ENCODE measurements at places on chromosomes 1 and 21.

DNA sequence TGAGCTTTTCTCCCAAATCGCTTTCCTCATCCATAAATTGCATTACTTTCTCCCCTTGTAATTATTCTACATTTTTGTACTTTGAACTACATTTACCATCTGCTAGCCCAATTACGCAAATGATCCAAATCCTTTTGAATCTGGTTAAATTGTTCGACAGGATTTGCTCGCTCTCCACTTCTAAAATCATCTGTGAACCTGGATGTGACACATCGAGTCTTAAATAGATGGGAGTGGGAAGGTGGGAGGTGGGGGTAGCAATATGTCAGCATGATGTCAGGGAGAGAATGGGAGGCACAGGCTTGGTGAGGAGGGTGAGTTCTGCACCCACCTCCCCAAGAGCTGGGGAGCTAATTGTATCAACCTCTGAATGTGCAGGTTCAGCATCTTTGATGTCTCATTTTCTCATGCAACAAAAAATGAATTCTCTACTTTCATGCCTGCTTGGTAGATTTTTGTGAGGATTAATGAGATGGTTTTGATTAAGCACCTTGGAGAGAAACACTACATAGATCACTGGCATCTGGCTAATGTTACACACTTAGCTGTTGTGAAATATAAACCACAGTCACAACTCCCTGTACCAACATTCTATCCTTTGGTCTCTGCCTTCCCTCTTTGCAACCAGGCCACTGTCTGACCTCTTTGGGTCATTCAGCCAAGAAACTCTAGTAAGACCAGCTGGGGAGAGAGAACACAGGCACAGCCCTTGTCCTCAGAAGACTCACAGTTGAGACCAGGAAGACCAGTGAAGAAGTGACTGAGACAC, 165.1 kb downstream of the DAB1 start:
- DNase-seq: no peak

- no peak for DNase-seq
Measured at GRCh38 chr1:229596925-229597699, 28.8 kb downstream of the TAF5L start.

DNA sequence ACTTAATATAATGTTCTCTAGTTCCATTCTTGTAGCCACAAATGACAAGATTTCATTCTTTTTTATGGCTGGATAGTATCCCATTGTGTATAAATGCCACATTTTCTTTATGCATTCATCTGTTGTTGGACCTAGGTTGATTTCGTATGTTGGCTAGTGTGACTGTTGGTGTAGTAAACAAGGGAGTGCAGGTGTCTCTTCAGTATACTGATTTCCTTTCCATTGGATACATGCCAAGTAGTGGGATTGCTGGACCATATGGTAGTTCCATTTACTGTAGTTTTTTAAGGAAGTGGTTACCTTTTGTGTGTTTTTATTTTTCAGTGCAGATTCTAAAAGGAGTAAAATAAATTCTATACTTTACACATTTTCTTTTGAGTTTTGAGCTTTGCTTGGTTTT, 5.7 kb downstream of the PARK7 start:
- no peak for DNase-seq

DNA sequence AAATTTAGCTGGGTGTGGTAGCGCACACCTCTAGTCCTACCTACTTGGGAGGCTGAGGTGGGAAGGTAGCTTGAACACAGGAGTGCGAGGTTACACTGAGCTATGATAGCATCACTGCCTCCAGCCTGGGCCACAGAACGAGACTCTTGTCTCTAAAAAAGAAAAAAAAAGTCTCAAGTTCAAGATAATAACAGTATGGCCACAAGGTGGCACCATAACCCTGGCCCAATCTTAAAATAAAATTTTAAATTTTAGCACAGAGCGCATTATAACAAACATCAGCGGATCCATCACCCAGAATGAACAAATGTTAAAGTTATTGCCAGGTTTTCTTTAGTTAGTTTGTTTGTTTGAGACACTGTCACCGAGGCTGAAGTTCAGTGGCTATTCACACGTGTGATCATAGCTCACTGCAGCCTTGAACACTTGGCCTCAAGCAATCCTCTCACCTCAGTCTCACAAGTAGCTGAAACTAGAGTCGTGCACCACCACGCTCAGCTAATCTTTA, 2.9 kb upstream of the HTR6 start:
- no peak for DNase-seq

DNA sequence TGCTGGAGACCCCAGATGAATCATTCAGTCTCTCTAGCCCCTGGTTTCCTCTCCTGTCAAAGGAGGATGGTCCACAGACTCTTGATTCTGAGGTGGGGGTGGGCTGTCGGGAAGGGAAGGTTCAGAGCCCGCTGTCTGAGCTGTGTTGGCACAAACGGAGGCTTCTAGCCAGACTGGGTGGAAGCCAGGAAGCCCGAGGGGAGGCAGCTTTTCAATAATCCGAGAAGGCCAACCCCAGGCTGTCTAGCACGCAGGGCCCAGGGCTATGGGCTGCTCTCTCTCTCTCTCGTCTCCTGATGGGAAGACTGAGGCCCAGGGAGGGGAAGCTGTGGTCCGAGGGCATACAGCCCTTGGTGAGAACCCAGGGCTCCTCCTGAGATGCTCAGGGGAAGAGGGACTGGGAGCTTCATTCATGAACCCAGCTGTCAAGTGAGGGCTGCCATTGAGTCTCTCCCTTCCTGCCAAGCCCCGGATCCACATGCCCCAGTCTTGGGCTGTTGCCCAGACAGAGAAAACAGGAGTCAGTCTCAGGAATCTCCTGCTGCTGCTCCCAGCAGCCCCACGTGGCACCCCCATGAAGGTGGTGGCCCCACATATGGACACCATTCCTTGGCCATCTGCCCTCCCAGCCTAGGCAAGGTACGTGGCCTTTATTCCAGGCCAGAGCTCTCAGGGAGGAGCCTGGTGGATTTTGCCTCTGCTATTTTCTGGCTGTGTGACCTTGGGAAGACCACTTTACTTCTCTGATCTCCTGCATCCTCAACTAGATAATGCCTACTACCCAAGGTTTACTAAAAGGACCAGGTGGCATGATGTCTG, 44.4 kb downstream of the RAP1GAP start:
- DNase-seq: no peak

- DNase-seq: no peak
Measured at GRCh38 chr21:33802481-33802880, 113.1 kb downstream of the ATP5PO start.

- DNase-seq: no peak
Measured at GRCh38 chr1:206012086-206012859, 9.1 kb upstream of the RAB7B start.

DNA sequence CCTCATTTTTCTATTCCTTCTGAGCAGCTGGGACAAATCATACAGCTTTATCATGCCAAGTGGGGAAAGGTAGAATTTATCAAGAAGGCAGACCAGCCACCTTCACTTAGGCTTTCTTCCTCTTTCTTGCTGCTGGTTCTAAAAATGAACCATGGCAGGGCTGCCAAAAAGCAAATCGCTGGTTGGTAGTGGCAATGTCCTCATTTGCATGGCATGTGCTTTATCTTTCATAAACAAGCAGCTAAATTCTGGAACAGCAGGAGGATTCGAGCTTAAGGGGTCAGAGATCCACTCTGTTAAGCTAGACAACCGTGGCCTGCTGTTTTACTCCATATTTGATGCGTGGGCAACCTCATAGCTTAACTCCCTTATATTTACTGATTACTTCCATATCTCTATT, 91.3 kb downstream of the RPE65 start:
- no peak for DNase-seq

DNA sequence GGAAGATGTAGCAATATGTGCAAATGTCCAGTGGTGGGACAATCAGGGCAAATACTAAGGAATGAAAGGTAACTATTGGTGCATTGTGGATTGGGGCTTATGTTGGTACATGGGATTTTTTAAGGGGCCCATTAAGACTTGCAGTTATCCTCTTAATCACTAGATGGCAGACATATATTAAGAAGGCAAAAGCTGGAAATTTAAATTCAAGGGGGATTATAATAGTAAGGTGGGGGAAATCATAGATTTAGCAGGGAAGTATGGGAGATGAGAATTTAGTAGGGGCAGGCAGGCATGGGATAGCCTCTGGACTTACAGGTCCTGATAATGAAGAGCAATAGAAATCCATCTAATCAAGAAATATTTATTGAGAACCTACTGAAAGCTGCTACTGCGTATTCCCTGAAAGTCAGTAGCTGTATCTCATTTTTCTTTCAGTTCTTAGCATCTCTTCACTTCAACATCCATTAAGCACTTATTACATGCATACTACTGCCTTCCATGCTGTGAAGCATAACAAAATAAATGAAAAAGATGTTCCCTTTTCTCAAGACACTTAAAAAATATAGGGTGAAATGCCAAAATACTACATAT, 251.8 kb downstream of the CRB1 start:
- DNase-seq: no peak

DNA sequence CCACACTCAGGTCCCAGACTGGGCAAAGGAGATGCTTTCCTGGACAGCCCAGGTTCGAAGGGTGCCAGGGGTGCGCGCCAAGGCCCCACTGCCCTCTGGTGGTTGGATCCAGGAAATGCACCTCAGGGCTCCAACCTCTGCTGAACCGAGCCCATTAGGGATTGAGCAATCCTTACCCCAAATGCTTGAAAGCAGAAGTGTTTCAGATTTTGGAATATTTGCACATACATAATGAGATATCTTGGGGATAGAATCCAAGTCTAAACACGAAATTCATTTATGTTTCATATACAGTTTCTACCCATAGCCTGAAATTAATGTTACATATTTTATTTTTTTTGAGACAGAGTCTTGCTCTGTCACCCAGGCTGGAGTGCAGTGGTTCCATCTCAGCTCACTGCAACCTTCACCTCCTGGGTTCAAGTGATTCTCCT, 57.4 kb downstream of the SLC9A1 start:
- DNase-seq: no peak

- DNase-seq: no peak
Measured at GRCh38 chr1:7960867-7961215, 670 bp upstream of the PARK7 start.

DNA sequence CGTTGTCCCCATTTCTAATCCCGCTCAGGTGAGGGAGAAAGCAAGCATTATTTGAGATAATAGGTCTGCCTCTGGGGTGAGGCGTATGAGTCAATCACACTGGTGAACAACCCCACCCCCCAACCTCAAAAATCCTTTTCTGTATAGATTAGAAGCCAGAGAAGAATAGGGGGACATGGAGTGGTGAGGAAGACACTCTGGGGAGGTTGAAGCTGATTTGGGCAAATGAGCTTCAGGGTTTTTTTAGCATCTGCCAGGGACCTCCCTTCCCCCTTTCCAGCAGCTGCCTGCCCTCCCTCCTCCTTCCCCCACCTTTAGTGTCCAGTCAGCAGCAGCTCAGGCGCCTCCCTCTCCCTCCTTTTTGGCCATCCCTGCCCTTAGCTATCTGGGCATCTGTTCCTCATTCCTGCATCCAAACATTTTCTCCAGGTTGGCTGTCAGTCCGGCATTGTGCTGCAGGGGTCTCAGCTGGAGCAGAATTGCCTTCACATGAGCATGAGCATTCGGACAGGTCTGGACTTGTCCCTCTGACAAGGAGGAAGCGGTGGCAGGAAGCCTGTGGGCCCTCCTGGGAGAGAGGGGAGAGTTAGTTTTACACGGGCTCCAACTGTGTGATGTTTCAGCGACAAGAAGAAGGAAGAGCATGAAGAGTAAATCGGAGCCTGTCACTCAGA, 30.8 kb upstream of the PTGFRN start:
- no peak for DNase-seq

DNA sequence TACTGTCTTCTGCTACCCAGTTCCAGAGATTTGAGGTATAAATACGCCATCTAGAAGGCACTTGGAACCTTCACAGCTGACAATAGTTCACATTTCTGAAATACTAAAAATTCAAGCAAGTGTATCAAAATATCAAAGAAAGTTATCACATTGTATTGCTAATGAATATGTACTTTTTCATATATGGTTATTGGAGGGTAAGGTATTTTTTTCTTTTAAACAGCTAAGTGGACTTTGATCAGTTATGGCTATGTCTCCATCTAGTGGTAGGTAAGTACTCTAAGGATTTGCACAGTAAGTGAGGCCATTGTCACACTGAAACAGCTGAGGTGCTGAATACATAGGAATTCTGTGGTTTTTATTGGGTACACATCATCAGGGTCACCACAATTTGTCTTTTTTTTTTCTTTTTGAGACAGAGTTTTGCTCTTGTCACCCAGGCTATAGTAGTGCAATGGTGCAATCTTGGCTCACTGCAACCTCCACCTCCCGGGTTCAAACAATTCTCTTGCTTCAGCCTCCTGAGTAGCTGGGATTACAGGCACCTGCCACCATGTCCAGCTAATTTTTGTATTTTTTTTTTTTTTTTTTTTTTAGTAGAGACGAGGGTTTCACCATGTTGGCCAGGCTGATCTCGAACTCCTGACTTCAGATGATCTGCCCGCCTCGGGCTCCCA, 49.1 kb upstream of the CR2 start:
- peak; percentile 36 for DNase-seq

DNA sequence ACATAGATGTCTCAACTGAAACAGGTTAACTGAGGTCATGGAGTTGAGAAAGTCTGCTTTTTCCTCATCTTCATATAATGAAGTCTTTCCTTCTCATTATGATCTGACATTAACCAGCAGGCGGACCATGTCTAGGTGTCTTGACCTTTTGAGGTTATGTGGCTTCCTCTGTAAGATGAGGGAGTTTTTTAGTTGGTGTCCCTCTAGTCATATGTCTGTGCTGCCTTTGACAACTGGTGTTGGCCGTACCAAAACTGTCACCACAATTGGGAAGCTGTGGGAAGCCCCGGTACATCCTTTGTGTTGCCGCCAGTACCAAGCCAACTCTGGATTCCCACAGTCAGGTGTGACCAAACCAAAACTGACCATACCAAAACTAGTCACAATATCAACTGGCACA, 105.1 kb downstream of the PBX1 start:
- no peak for DNase-seq

DNA sequence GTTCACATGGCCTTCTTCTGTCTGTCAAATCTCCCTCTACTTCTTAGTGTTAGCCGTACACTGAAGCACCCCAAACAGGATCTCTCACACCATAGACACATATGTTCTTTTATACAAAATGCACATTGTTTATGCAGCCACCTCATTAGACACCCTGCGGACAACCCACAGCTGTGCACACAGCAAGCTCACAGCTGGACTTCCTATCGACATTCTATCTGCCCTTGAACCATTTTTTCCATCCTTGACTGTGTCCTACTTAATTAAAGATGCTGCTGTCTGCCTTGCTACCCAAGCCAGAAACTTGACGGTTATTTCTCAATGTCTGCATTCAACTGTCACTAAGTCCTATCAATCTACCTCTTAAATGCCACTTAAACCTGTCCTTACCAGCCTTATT, 3.2 kb upstream of the ZBTB21 start:
- no peak for DNase-seq

DNA sequence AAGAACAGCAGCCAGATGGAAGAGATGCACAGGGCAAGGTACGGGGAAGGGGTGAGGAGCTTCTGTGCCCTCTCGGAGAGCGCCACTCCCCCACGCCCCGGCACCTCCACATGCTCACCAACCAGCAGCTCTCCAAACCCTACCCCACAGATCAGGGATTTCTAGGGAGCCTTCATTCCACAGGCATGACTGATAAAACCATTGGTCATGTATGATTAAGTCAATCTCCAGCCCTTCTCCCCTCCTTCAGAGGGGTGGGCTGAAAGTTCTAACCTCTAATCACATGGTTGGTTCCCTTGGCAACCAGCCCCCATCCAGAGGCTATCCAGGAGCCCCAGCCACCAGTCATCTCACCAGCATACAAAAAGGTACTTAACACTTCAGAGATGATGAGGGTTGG, 144.7 kb downstream of the TGFBR3 start:
- DNase-seq: no peak

Measured in renal cortex interstitium (tissue), 15 donors.